ENCODE measurements at places on chromosomes 6 and 20.

GRCh38 chr20:14521436-14521835 lies 184.0 kb upstream of the FLRT3 start:
- no peak for DNase-seq

GRCh38 chr6:25028328-25028727 lies 92.6 kb upstream of the RIPOR2 start:
- DNase-seq: no peak

DNA sequence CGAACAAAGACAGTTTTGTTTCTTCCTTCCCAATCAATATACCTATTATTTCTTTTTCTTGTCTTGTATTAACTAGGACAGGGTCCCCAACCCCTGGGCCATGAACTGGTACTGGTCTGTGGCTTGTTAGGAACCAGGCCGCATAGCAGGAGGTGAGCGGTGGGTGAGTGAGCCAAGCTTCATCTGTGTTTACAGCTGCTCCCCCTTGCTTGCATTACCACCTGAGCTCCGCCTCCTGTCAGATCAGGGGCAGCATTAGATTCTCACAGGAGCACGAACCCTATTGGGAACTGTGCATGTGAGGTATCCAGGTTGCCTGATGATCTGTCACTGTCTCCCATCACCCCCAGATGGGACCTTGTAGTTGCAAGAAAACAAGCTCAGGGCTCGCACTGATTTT lies 151.9 kb downstream of the CDKAL1 start:
- DNase-seq: no peak

DNA sequence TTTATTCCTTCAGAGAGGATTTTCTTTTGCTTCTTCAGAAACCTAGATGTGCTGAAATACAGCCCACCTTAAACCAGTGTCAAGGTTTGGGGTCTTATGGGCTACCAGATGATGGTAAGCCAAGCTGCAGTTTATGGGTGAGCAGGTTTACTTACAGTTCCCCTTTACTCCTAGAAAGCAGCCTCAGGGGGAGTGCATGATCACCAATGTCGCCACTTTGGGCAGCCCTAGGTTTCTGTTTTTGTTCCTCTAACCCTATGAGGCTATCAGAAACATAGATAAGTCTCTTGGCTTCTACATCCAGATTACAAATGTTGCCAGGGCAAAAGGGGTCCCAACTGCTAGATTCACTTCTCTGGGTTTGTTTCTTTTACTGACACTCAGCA lies 67.2 kb downstream of the TRIM27 start:
- DNase-seq: no peak

- no peak for DNase-seq
Measured at GRCh38 chr20:25551413-25552215, 33.7 kb downstream of the NINL start.

GRCh38 chr6:52588087-52588709 lies 11.3 kb upstream of the TRAM2 start:
- no peak for DNase-seq

- no peak for DNase-seq
Measured at GRCh38 chr20:47271046-47271615, 85.4 kb downstream of the ZMYND8 start.

DNA sequence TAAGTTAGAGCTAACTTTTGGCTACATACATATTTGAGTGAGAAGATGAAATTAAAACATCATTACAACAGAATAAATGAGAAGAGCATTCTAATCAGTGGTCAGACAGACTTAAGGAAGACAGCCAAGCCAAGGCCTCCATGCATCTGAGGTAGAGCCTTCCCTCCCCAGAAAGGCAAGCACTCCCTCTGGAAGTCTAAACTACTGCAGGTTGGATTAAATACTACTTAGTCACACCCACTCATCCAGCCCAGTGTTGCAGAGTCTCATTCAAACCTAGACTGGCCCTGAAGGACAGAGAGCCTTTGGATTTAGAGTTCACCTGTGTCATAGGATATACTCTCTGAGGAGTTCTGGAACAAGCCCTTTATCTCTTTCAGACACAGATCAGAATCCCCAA lies 29.2 kb downstream of the TMX4 start:
- no peak for DNase-seq

- DNase-seq: no peak
Measured at GRCh38 chr6:138541823-138542481, 42.7 kb upstream of the NHSL1 start.

DNA sequence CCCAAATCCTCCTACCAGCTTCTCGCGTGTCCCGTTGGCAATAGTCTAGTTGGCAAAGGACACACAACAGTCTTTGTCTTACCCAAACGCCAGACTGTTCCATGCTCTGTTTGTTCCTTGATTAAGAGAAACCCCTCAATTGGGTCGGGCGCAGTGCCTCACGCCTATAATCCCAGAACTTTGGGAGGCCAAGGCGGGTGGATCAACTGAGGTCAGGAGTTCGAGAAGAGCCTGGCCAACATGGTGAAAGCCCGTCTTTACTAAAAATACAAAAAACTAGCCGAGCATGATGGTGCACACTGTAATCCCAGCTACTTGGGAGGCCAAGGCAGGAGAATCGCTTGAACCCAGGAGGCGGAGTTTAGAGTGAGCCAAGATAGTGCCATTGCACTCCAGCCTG lies 153.7 kb downstream of the GRM4 start:
- no peak for DNase-seq

Data from right cardiac atrium (tissue), 5 donors.